ENCODE measurements at places on chromosomes 5 and 9. TPM values are rescaled to one million over a fixed set of nuclear protein-coding genes. Genes with fewer than 3 reads are reported as not detected.

XRCC4 gene
- 13.1 TPM for total RNA-seq

LCN1 gene
- total RNA-seq, result not detected

SPATA31C1 gene
- not detected for total RNA-seq

PTPN3 gene
- 3.7 TPM for total RNA-seq

SOX30 gene
- total RNA-seq, result not detected

FAM219A gene
- 17.5 TPM for total RNA-seq

GRM6 gene
- total RNA-seq, result not detected

SPAG8 gene
- total RNA-seq, result 3.2 TPM

SHROOM1 gene
- 10.0 TPM for total RNA-seq

C9orf153 gene
- total RNA-seq, result 0.69 TPM

GRCh38 chr9:70101265-70101664 lies 57.6 kb downstream of the MAMDC2 start:
- no peak for DNase-seq

GRCh38 chr9:126125577-126125976 lies 201.1 kb upstream of the MVB12B start:
- DNase-seq, result no peak

GRCh38 chr5:8185852-8186251 lies 316.9 kb downstream of the MTRR start:
- no peak for DNase-seq

- no peak for DNase-seq
Observed at GRCh38 chr5:21654-22233, 70.2 kb upstream of the PLEKHG4B start.

GRCh38 chr9:34994260-34994899 lies 4.8 kb downstream of the DNAJB5 start:
- DNase-seq, result no peak

- no peak for DNase-seq
Observed at GRCh38 chr5:130992095-130992494, 173.0 kb downstream of the HINT1 start.

DNA sequence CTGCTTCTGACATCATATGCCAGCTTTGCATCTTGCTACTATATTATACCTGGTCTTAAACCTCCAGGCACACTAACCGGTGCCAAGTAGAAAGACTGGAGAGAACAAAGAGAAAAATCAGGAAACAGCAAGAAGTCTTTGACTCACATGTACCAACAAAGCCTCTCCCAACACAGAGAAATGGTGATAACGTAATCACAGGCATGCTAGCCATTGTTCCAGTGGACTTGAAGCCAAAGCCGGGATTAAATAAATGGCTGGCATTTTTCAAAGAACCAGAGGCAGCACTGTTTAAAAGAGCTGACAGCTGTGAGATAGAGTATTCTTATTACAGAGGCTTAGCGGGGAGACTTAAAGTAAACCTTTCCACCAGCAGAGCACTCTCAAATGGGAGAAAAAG lies 148.4 kb upstream of the NFIL3 start:
- DNase-seq, result no peak

GRCh38 chr5:121988488-121988887 lies 26.7 kb downstream of the SRFBP1 start:
- DNase-seq, result no peak

DNA sequence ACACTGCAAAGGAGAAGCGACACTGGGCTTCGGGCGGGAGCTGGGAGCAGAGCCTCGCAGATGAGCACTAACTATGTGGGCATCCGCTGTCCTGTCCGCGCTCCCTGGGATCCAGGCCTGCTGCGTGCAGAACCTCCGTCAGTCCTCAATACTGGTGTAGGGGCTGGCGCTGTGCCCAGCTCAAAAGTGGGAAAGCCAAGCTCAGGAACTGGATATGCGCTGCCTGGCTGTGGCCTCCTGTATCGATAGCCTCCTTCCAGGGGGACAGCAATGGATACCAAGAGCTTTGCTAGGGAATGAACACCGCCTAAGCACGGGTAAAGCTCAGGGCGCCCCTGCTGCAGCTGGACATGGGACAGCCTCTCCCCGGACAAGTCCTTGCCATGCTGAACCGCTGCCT lies 270.4 kb downstream of the NSG2 start:
- no peak for DNase-seq

DNA sequence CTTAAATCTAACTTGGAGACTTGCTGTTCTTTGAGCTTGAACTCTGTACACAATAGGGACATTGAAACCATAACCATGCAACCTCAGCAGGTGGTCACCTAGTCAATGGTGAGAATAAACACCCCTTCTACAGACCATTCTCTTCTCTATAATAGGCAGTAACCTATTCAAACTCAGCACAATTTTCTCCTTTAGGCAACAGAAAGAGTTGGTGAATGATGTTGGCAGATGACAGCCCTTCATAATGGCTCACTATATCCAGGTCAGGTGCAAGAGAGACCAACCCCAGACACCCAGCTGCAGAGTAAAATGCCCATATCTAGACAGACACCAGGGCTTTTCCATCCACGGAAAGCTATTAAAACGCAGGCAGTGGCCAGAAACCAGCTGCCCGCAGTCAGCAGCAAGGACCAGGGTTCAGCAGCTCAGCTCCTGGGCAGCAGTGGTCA lies 106.7 kb downstream of the SERINC5 start:
- no peak for DNase-seq

DNA sequence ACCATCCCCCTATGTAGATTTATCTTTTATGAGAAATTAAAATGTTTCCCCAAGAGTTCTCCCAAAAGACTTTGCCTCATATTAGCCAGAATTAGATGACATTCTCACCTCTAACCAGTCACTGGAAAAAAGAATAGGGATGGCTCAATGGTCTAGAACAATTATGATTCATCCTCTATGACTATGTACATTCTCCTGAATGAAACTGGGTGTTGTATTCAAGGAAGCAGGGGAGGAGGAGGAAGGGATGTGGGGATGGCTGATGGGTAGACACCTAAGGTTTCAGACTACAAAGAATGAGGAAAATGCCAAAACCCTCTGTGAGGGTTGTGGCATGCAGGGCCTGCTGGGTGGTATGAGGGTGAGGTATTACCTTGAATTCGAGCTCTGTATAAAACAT lies 49.5 kb upstream of the BRINP1 start:
- DNase-seq, result no peak

GRCh38 chr5:52840277-52841050 lies 52.7 kb downstream of the ITGA1 start:
- no peak for DNase-seq

- no peak for DNase-seq
Observed at GRCh38 chr9:79912318-79913070, 340.7 kb downstream of the TLE4 start.

DNA sequence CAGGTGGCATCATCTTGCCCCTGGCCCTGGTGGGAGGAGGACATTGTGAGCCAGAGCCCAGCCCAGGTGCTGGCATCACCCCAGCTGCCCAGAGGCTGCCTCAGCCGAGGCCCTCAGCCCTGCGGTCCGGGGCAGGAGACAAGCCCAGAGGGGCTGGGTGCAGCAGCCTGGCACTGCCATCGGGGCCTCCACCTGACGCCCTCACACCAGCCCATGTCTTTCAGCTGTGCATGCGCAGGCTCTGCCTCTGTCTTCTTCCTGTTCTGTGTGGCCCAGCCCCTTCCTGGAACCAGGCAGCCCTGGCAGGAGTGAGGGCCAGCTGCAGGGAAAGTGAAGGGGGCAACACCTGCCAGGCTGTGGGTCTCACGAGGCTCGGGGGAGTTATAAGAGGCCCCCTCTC lies 4.8 kb upstream of the CEL start:
- DNase-seq, result no peak

DNA sequence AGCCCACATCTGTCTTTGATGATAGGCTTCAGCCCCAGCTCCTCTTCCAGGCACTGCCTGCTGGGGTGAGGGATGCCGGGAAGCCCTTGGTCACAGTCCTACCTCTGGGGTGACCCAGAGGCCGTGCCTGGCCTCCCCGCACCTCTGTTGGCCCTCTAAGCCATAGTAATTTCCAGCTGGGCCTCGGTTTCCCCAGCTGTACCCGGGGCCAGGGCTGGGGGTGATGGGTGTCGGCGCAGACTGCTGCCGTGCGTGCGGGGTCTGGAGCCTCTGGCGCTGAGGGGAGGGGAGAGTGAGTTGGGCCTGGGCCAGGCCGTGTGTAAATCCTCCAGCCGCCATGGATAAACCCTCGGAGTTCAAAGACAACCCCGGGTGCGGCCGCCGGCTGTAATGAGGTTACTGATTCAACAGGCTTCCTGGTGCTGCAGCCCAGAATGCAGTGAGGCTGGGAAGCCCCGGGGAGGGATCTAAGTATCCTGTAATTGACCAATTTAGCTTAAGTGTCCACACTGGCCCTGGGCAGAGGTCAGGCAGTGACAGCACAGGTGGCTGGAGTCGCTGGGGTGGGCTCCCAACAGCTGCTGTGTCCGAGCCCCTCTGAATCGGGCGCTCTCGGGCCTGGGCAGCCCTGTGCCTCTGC lies 7.1 kb downstream of the RXRA start:
- no peak for DNase-seq

GRCh38 chr5:114686356-114686755 lies 324.5 kb downstream of the KCNN2 start:
- no peak for DNase-seq

- DNase-seq, result no peak
Observed at GRCh38 chr5:172733131-172733973, 37.6 kb downstream of the DUSP1 start.

GRCh38 chr5:150616024-150616470 lies 24.4 kb upstream of the SYNPO start:
- no peak for DNase-seq

DNA sequence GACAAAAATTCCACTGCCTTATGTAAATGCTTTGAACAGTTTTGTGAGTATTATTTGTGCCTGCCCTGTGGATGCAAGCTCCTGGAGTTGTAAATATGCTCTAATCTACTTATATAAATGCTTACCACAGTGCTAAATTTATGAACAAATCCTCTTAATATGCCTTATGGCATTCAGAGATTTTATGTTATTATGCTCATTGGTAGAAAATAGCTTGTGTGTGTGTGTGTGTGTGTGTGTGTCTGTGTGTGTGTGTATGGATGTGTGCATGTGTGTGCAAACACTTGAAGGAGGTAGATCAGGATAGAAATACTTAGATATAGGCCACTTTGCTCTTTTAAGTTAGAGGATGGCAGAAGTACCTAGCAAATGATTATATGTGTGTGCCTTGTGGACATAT lies 253.9 kb downstream of the TAF11L14 start:
- DNase-seq, result no peak

GRCh38 chr5:89451263-89451662 lies 568.3 kb upstream of the MEF2C start:
- no peak for DNase-seq

- DNase-seq, result no peak
Observed at GRCh38 chr9:82467436-82467835, 478.9 kb downstream of the SPATA31D1 start.

Measured in progenitor cell of endocrine pancreas (in vitro differentiated cells).